Mesothelial cell of epicardium (in vitro differentiated cells): ENCODE measurements at places on chromosomes 7 and 10.
A peak's percentile ranks its signal among the peaks of the same experiment; 100 is the strongest.

- DNase-seq = no peak
These were observed 25.2 kb downstream of the SEC23IP start for GRCh38 chr10:119917777-119918176.

GRCh38 chr10:17888189-17888588, 63.5 kb upstream of the SLC39A12 start:
- no peak for DNase-seq

- DNase-seq = no peak
These were observed 10.5 kb downstream of the DDX56 start for GRCh38 chr7:44563171-44563679.

GRCh38 chr7:148211740-148212151, 378.8 kb upstream of the C7orf33 start:
- no peak for DNase-seq

DNA sequence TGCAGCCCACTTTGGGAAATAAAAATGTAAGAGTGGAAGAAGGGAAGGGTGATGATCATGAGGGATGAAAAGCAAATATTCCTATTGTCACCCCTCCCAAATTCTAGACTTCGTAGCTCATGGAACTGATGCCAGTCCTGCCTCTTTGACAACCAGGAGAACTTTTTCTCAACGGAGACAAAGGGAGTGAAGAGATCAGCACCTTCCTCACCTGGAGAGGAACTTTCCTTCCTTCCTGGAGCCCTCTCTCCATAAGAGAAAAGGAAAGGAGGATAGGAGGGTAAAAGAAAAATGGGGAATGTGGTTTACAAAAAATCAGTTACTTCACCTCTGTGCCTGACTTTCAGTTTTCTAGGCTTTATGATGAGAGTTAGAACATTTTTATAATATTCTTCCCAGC, 3.4 kb downstream of the TBX20 start:
- no peak for DNase-seq

DNA sequence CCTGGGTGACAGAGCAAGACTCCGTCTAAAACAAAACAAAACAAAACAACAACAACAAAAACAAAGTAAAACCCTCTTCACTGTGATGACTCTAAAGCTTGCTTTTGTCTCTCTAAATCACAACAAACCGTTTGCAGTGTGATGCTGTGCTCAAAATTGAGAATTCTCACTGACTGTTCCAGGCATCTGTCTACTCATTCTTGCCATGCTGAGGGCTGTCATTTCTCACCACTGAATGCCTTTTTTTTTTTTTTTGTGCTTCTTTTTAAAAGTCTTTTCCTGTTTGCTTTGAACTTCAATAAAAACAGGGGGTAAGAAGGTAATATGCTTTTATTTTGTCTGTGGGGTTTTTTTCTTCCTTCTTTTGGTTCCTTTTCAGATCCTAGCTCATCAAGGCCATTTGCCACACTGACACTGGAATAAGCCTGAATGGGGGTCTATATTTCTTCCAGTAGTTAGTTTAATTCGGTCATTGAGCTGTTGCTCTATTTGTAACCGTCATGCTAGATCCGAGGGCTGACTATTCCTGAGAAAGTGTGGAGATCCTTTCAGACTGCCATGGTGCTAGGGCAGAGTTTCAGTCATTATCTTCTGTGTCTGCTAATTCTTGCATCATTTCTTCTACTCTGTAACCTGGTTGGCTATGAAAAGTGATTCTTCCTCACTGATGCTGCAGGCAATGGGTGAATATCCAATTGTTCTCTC, 10.6 kb downstream of the FAS start:
- DNase-seq = no peak

GRCh38 chr7:151051108-151051507, 2.8 kb downstream of the ASIC3 start:
- peak; percentile 71 for DNase-seq
